ENCODE measurements at places on chromosomes 6 and 20. TPM values are rescaled to one million over a fixed set of nuclear protein-coding genes. Genes with fewer than 3 reads are reported as not detected.

GRCh38 chr6:149834513-149835481 is 29.4 kb downstream of the LRP11 start:
- no peaks in the 10 kb centered on the region for H3K36me3 ChIP-seq
- H3K27me3 ChIP-seq, result peaks cover 5% of the 10 kb centered on the region
- H3K27ac ChIP-seq, result no peak overlapping the region
- no peaks in the 10 kb centered on the region for H3K4me1 ChIP-seq

GRCh38 chr6:133313068-133313467 is 71.9 kb downstream of the EYA4 start:
- no peak for DNase-seq
- H3K4me3 ChIP-seq, result no peak overlapping the region
- H3K27me3 ChIP-seq, result no peaks in the 10 kb centered on the region
- H3K4me1 ChIP-seq, result no peaks in the 10 kb centered on the region
- no peaks in the 10 kb centered on the region for H3K36me3 ChIP-seq
- H3K27ac ChIP-seq, result no peak overlapping the region

GRCh38 chr20:43942667-43943285 is 28.1 kb downstream of the TOX2 start:
- peak; percentile 54 for DNase-seq
- peak overlapping the region; percentile 70 for H3K4me3 ChIP-seq
- peaks cover 76% of the 10 kb centered on the region for H3K4me1 ChIP-seq
- H3K27ac ChIP-seq, result no peak overlapping the region

OR12D3 gene
- polyA plus RNA-seq, result not detected

SAMHD1 gene
- 202 TPM for polyA plus RNA-seq
